ENCODE measurements at places on chromosomes 3 and 15.

DNA sequence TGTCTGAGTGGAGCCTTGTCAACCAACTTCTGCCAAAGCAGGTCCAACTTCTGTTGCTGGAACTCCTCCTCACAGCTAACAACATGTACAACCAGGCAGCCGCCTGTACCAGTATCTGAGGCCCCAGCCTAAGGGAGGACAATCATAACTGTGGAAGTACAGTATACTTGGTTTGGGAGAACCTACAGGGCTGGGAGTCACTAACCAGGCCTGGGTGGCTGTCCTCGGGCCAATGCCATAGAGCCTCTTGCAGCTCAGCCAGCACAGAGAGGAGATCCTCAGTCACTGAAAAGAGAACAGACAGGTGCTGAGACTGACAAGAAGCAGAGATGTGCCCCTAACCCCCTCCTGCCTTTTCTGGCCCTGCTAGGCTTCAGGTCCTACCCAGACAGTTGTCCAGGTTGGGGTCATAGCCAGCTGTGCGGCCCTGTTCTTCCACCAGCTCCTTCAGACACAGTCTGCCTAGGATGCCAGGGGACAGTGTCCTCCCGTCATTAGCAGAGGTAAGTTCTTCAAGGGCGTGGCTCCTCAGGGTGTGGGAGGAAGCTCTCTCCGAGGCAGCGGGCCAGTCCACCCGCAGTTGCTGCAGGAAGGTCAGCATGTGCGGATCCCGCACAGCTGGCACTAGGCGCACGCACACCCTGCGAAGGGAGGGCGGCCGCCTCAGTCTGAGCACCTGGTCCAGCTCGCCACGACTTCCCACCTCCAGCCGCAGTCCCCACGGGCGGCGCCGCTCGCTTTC, 980 bp downstream of the DALRD3 start:
- no peak for DNase-seq

DNA sequence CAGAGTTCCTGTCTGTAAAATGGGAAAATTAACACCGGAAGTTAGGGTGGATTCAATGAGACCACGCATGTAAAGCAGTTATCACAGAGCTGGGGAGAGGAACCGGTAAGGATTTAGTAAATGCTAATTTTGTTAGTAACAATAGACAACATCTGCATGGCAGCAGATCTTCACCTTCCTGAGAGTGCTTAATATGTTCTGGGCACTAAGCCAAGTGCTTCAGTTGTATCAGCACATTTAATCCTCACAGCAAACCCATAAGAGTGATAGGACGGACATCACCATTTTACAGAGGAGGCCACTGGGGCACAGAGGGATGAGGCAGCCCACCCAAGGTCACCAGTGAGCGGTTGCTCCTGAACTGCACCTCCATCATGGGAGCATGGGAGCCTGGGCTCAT, 189.4 kb downstream of the WNT5A start:
- no peak for DNase-seq

DNA sequence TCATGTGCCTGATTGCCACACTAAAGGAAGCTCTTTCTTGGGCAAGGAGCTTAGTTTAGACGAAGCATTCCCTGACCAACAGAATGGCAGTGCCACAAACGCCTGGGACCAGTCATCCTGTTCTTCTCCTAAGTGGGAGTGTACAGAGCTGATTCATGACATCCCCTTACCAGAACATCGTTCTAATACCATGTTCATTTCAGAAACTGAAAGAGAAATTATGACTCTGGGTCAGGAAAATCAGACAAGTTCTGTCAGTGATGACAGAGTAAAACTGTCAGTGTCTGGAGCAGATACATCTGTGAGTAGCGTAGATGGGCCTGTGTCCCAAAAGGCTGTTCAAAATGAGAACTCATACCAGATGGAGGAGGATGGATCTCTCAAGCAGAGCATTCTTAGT, 18.4 kb downstream of the SENP5 start:
- no peak for DNase-seq

DNA sequence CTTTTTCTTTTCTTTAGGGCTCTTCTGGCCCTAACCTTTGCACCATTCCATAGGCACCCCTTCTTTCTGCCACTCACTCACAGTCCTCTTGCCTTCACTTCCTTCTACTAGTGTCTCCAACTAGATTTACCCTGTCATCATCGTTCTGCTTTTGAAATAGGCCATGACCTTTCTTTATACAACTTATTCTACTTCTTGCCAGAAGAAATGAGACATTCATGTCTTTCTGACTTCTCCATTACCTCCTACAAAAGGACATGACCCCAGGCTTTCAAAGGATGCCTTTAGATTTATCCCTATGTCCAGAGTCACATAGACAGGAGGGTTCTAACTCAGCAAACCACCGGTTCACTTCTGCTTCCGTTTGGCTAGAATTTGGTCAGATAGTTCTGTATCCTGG, 336.4 kb upstream of the LRRFIP2 start:
- DNase-seq = no peak

DNA sequence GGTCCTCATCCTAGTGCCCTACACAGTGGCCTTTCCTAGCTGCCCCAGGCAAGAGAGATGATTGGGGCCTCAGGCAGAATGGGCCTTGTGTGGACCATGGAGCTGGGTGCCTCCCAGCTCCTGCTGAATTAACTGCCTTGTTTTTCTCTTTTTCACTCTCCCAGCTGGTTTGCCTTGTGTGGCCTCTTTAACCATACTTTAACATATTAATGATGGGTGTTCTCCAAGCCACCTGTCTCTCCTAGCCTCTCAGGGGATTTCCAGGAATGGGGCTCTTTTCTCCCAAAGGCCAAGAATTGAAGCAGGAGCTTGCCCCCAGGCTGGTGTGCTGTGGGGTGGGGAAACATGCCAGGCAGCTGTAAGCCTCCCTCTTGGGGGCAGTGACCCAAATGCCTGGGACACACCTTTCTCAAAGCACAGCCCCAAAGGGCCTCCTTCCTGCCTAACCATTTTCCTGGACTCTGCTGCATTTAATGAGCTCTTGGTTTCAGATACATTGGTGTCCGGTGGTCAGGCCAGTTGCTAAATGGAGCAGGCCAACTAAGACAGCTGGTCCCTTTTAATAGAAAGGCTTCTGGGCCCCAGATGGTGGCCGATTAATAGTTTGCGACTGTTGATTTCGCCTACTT, 5.6 kb downstream of the ALPK3 start:
- no peak for DNase-seq

- no peak for DNase-seq
These were observed 158.4 kb upstream of the CCDC54 start for GRCh38 chr3:107218864-107219269.

DNA sequence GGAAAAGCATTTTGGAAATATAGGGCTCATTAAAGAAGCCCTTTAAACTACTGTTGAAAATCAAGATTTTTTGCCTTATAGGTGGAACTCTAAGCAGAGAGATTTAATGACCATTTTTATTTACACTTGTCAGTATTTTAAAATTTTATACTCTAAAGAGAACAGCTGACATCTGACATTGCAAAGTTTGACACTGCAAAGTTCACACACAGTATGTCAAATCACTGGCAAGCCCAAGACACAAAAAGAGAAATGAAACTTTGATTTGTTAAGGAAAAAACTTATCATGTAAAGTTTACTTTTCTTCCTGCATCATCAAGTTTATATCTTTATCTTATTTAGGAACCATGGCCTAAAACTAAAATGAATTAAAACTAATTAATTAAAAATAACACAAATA, 40.2 kb downstream of the DPH6 start:
- DNase-seq = no peak

DNA sequence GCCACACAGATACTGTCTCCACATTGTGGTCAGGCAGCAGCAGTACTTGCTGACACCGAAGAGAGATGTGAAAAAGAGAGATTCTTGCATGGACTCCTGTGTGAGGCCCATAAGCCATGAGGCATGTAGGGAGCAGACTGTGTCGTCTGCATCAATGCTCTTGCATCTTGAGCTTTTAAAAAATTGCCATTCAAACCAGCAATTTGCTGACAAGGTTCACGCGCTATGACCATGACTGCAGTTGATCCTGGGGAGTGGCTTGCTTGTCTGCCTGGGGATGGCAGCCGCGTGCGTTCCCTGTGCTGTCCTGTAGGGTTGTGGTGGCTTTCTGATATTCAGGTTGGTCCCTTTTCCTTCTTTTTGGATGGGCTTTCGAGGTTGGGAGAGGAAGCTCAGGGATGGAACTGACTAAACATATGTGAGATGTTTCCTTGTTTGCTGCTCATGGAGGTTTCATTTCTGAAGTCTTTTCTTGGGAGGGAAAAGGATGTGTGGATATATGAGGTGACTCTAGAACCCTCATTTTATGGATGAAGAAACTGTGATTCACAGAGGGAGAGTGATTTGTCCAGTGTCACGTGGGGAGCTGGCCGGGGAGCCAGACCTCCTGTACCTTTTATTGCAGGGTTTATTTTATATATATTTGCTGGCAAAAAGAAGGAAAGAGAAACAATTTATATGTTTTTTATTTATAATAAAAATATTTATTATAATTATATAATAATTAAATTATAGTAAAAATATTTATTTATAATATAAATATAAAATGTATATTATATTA, 48.6 kb downstream of the LPP start:
- no peak for DNase-seq

DNA sequence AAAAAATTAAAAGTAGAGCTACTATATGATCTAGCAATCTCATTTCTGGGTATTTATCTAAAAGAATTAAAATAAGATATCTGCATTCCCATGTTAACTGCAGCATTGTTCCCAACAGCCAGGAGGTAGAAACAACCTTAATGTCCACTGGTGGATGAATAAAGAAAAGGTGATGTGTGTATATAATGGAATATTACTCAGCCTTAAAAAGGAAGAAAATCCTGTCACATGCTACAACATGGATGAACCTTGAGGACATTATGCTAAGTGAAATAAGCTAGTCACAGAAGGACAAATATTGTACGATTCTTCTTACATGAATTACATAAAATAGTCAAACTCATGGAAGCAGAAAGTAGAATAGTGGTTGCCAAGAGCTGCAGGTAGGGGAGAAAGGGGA, 119.4 kb upstream of the BHLHE40 start:
- no peak for DNase-seq

GRCh38 chr3:65350801-65351476, 663.1 kb upstream of the ADAMTS9 start:
- DNase-seq = no peak

DNA sequence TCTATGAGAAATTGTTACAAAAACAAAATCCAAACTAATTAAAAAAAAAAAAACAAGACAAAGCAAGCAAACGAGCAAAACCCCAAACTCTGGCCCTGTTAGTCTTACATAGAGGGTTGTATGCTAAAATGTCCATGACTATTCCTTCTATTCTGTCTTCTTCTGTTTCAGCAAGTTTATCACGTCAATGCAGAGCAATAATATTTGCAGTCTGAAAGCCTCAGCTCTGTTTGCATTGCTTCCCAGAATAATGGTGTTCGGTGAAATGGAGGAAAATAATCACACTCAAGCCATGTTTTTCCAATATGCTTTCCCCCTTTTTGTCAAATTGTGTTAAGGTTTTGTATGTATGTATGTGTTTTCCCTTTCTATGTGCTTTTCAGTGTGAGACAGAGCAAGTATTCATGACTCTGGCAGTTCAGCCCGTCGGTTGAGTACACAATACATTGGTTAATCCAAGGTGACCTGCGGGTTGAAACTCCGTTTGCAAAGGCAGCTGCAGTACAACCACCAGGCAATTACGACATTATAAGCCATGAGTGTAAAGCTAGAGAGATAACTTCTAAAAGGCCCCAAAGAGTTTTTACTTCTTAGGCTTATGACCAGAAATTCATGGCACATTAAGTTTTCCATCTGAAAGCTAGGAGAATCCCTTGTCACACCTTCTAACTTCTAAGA, 34.9 kb upstream of the MAGI1 start:
- DNase-seq = no peak

- no peak for DNase-seq
These were observed 271.7 kb downstream of the RPLP1 start for GRCh38 chr15:69724333-69724732.

DNA sequence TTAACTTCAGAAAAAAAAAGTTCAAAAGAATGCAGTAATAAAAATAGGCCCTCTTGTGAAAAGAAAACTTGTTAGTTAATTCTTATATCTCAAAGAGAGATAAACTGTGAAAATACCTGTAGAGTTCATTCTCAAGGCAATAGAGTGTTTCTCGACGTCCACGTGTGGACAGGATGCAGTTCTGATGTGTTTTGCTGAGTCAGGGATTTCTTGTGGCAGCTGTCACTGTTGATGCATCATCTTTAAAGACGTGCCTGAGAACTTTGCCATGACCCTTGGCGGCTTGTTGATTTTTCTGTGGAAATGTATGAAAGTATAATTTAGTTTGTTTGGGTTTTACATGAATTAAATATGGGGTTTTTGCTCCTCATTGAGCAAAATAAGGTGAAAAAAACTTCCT, 702.2 kb downstream of the NLGN1 start:
- no peak for DNase-seq

- DNase-seq = no peak
These were observed 477.7 kb upstream of the CFAP20DC start for GRCh38 chr3:59527493-59527892.

- DNase-seq = peak; percentile 41
These were observed 371.7 kb upstream of the GBE1 start for GRCh38 chr3:82133070-82133606.

- no peak for DNase-seq
These were observed 1.9 kb downstream of the FGF7 start for GRCh38 chr15:49424954-49425353.

GRCh38 chr3:141643796-141644195, 94.3 kb upstream of the RNF7 start:
- no peak for DNase-seq

DNA sequence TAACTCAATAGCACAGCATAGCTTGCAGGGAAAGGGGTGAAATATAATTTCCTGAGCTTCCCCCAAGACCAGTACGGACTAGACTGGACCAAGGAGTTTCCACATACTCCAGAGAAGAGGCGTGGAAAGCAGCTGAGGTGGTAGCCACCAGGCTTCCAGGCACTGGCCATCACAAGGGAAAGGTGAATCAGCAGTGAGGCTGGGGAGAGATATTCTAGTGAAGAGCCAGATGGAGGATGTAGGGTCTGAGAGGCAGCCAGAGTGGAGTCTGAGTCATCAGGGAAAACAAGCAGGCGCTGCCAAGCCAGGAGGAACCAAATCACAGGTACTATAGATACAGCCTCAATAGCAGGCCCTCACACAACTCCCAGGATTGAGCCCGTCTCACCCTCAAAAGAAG, 9.6 kb upstream of the RASA2 start:
- DNase-seq = no peak

All from amniotic stem cell (primary cell).